Thoracic aorta (tissue), 2 donors: ENCODE measurements at places on chromosomes 4 and X.

DNA sequence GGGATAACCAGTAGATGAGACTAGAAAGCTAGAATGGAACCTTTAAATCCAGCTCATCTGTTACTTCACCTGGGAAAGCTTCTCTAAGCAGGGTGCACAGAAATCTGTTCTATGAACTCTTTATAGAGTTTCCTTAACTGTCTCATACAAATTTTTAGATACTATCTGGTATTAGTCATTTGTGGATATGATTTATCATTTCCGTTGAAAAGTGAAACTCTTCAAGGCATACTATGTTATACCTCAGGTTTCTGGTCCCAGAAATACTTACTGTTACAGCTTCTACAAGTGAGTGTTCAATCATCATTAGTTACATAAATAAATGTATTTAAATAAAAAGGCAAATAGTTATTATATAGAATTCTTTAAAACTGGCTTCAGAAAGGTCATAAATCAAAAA lies 298.3 kb upstream of the AGA start:
- no peak for DNase-seq

GRCh38 chr4:96677499-96677898 lies 837.6 kb downstream of the PDHA2 start:
- DNase-seq = no peak

GRCh38 chr4:185651137-185651677 lies 115.9 kb upstream of the PDLIM3 start:
- no peak for DNase-seq

GRCh38 chr4:188106454-188106853 lies 2.9 kb downstream of the TRIML2 start:
- DNase-seq = no peak

DNA sequence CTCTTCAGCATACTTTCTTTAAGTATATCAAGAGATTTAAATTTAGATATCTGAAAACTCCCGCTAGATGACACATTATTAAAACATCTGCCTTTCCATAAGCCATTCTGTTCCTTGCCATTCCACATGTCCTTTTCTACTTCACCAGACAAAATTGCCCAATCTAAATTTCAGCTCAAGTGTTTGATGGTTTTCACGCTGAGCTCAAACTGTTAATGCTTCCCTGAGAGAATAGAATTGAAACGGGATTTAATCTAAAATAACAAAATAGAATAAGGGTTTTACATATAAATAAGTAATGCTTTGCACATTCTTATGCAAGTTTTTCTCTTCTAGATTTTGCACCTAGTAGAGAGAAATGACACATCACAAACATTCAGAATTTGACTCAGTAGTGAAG lies 764.5 kb upstream of the TENM3 start:
- no peak for DNase-seq

DNA sequence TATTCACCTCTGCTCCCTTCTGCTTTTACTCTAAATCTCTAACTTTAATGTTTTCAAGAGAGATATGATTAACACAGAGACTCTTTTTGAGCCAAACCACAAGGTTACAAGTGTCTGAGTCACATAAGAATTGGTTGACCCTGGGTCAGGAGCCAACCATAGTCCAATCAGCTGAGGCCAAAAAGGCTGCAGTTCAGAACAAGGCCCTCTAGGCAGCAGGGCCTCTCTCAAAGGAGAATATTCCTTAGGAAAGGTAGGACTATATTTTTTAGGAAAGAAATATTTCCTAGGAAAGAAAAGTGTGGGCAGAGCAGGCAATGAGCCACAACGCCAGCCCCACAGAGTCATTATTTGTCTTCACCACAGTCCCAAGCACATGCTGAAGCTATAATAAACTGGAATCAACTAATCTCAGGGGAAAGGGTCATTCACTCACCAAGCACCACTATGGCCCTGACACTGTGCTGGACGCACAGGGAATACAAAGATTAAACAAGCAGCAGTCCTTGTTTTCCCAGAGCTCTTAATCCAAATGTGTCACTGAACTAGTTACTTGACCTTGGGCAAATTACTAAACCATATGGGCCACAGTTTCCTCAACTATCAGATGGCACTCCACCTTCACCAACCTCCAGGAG lies 2.2 kb downstream of the ATP8A1 start:
- no peak for DNase-seq

GRCh38 chr4:155766622-155767021 lies 7.8 kb downstream of the GUCY1B1 start:
- no peak for DNase-seq

- no peak for DNase-seq
Measured at GRCh38 chr4:154502111-154502510, 10.5 kb upstream of the DCHS2 start.

DNA sequence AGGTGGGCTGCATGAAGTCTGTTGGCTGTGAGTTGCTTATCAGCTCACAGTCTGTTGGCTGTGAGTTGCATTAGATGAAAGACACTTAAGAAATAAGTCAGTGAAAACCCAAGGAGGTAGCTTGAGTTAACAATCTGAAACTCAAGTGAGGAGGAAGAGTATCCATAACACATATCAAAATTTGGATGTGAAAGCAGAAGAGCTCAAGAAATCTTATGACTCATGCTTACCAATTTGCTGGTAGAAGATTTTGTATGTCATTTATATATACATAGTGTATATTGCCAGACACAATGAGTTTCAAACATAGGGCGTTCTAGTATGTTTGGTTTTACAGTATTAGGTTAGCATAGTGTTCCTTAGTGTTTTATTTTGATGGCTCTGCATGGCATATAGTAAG lies 107.4 kb downstream of the DDIT4L start:
- DNase-seq = no peak

DNA sequence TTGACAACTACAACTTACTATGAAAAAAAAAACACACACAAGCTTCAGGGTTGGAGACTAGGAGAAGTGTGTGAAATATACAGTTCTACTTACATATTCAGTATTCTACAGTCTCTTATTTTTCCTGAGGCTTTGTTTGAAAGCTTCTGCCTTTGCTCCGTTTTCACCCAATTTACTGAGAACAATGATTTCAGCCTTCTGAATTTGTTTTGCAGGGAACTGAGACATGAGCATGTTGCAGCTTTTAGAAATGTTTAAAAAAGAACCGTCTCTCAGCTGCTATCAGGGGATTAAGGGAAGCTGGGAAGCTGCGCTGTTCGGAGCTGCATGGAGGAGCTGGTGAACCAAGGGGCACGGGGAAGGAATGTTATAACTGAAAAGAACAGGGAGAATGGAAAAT lies 85.7 kb downstream of the QDPR start:
- no peak for DNase-seq

DNA sequence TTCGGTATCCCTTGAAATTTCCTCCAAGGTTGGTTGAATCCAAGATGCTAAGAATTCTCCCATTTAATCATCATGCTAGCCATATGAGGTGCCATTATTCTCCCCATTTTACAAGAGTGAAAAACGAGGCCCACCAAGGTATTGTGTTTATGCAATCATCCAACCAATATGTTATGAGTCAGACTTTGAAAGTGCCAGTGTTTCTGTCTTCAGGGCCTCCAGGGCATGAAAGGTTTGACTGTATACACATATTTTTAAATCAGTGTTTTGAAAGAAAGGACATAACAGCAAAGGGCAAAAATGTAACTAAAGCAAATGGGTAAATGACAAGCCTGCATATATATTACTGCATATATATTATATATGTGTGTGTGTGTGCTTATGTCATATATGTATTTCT lies 541.2 kb upstream of the SMIM31 start:
- DNase-seq = no peak

GRCh38 chrX:31233941-31234496 lies 162.2 kb upstream of the FTHL17 start:
- no peak for DNase-seq

GRCh38 chr4:17189401-17189720 lies 290.9 kb upstream of the LDB2 start:
- no peak for DNase-seq

- DNase-seq = no peak
Measured at GRCh38 chr4:86532851-86533250, 61.3 kb upstream of the PTPN13 start.

GRCh38 chr4:75834772-75835154 lies 67.5 kb downstream of the PPEF2 start:
- DNase-seq = no peak

GRCh38 chr4:151266497-151266896 lies 10.5 kb upstream of the PRSS48 start:
- DNase-seq = no peak

DNA sequence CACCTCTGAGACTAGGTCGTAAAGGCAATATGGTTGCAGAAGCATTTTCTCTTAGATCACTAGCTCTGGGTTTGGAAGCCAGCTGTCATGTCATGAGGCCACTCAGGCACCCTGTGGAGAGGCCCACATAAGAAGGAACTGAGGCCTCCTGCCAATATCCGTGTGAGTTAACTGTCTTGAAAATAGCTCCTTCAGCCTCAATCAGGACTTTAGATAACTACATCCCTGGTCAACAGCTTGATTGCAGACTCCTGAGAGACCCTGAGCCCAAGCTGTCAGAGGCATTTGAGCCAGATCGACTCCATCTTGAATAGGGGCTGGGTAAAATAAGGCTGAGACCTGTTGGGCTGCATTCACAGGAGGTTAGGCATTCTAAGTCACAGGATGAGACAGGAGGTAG lies 15.1 kb upstream of the REPS2 start:
- DNase-seq = no peak

- no peak for DNase-seq
Measured at GRCh38 chrX:128818690-128819089, 704.6 kb downstream of the SMARCA1 start.

DNA sequence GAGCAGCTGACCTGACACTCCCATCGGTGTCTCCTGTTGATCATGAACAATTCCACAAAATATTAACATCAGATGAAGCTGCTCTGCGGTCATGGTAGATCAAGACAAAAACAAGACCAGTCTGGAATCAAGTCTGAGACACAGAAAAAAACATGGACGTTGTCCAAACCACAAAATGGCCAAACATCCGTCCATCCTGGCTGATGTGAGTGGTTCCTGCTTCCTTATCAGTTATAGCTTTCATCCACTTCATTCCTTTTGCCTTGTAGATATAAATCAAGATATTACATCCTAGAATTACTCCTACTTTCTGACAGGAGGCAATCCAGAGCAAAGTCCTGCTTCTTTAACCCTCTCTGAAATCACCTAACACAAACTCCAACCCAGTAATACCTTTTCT lies 28.8 kb upstream of the PCSK1N start:
- DNase-seq = no peak

- no peak for DNase-seq
Measured at GRCh38 chrX:54978448-54978847, 15.5 kb downstream of the PFKFB1 start.

- no peak for DNase-seq
Measured at GRCh38 chrX:107298276-107298675, 91.9 kb downstream of the DNAAF6 start.

GRCh38 chrX:2609431-2610238 lies 81.5 kb upstream of the CD99 start:
- DNase-seq = no peak

- DNase-seq = no peak
Measured at GRCh38 chrX:8025705-8026104, 98.5 kb upstream of the PNPLA4 start.

DNA sequence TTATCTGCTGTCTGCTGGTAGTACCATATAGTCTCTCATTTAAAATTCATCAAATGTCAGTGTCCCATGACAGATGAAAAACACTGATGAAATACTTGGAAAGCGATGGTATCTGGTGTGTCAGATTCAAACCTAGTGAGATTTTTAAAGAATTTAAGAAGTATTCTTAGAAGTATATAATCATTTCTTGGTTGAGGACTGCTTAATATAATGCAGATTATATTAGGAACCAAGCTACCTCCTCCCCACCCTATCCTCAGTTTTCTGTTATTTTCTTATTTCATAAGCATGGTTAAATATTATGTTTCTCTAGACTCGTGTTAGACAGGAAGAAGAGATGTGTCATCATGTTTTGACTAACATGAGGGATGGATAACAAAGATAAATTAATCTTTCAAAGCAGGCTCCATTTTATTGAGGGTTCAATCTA lies 118.5 kb downstream of the GLUD2 start:
- no peak for DNase-seq

DNA sequence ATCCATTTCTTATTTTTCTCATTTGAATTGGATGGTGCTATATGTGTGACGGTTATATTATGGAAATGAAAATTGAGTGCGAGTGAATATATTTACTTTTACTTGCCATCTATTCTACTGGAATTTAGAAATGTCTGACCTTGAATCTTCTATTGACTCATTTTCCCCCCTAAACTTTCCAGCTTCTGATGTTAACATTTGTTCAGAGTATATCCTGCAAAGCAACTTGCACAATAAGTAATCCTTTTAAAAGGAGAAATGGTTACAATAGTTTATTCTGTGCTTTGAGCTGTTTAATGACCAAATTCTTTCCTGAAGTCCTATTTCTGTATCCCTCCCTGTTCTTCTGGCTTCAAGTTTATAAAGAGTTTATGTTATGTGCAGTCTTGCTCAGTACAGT lies 116.7 kb downstream of the ARHGAP10 start:
- no peak for DNase-seq

DNA sequence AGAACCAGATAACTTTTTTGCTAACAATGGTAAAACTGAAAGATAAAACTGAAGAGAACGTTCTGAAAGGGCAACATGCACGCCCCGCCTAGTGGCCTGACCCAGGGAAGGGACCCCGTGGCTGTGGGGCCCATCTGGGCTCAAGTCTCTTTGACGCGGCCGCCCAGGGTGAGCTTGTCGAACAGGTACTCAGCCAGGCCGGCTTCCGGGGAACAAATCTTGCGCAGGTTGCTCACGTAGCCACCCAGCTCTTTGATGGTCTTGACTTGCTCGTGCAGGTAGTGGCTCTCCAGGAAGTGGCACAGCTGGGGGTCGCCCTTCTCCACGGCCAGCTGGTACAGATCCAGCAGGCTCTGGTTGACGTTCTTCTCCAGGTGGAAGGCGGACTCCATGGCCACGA lies 579 bp downstream of the FTHL17 start:
- no peak for DNase-seq

DNA sequence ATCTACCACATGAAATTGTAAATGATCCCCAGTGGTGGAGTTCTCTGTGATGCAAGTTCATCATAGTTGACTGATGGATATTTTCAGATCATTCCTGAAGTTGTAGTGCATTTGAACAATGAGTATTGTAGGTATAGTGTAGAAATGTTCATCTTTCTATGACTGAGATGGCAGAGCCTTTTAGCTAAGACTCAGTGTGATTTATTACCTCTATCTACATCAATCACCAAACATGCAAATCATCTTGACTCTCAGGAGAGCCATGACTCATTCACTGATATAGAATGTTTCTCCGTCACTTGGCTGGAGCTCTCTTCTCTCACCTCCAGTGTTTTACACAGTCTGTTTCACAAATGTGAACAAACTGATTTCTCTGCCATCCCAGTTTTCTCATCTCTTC lies 392.6 kb downstream of the IL1RAPL1 start:
- DNase-seq = no peak
